Activated naive CD4-positive, alpha-beta T cell (primary cell): ENCODE measurements at places on chromosomes 1 and 21.

GRCh38 chr1:218314316-218314715, 29.2 kb downstream of the RRP15 start:
- no peak for DNase-seq

GRCh38 chr1:214793708-214794107, 190.7 kb downstream of the CENPF start:
- DNase-seq = no peak

- no peak for DNase-seq
These were observed 34.8 kb downstream of the KPNA6 start for GRCh38 chr1:32142446-32143301.

DNA sequence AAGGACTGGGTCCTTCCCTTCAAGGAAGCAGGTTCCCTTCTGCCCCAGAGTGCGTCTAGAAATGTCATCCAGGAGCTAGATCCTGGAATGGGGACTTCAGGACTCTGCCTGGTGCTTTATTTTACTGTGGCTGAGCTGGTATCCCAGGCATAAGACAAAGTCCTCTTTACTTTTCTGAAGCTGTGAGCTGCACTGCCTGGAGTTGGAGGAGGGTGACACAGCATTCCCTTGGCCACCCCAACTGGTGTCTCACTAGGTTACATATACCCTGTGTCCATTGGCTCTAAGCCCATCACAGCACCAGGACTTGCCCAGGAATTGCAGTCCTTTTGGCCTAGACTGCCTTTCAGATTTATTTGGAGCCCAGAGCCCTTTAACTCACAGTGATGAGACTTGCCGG, 41.8 kb upstream of the CD55 start:
- no peak for DNase-seq

DNA sequence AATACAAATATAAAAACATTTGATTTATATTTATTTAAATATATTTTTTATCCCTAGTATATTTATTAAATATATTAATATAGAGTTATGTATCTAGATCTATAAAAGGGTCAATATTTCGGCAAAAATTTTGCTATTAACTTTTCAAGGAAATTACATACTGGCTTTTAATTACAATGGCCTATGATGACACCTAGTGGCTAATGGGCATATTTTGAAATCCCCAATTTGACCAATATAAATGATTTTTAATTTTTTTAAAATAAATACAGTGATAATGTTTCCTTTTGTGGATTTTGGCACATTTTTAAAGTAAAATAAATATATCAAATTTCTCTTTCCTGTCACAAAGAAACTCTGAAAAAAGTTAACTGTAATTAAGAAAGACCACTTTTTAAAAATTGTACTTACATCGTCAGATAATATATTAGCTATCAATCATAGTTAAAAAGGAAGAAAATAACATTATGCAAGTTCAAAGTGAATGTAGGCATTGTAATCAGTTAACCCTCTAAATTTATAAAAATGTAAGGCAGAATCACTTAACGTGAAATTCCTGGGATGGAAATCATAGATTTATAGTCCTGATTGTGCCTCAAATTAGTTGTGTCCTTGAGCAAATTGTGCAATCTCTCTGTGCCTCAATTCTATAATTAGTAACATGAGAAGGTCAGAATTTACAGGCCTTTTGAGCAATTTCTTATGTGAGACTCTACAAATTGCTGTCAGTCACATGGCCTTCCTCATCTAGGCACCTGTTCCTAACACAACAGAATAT, 25.6 kb upstream of the RGS13 start:
- no peak for DNase-seq

DNA sequence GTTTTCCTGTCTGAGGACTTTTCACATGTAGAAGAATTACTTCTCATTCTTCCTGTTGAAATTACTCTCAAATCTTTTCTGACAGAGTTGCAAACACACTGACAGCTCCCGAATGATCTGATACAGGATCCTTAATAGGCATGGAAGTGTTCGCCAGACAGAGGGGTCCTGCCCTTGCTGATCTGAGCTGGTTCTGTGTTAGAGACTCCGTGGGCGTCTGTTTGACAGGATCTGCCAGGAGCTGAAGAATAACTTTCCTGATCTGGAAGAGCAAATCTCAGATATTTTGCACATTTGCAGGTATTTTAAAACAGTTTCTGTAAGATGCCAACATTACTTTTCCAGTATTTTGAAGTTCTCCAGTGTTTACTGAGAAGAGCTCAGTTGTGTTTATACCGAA, 202.3 kb downstream of the DYRK1A start:
- DNase-seq = no peak

GRCh38 chr1:5840551-5841001, 151.6 kb downstream of the NPHP4 start:
- no peak for DNase-seq

- DNase-seq = no peak
These were observed 31.4 kb downstream of the PLPP3 start for GRCh38 chr1:56547977-56548376.

DNA sequence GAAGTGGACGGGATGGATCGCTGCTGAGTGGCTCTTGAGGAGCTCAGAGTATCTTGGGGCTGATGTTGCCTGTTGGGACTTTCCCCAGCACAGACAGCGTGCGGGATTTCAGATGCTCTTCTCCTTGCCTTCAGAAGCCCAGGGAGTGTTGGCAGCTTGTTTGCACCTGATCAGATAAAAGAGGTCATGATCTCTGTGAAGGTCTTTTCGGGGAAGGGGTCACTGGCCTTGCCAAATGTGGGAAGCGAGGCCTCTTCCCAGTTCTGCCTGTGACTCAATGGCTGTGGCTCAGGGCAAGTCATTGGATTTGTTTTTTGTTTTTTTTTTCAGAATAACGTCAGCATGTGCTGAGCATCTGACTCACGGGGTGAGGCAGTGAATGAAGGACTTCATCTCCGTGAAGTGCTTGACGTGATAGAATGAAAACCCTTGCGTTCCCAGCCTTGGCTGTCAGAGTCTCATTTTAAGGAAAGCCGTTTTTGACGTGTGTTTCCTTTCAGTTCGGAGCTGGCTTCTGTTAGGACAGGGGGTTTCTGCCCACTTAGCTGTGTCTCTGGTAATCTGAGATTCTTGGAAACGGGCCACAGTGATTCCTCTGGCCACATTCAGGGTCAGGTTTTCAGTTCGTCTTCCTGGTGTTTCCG, 46.7 kb downstream of the GALNT2 start:
- no peak for DNase-seq

GRCh38 chr1:216830424-216831210, 107.4 kb upstream of the ESRRG start:
- DNase-seq = no peak

GRCh38 chr21:44006017-44006619, 6.0 kb upstream of the TRAPPC10 start:
- DNase-seq = no peak

DNA sequence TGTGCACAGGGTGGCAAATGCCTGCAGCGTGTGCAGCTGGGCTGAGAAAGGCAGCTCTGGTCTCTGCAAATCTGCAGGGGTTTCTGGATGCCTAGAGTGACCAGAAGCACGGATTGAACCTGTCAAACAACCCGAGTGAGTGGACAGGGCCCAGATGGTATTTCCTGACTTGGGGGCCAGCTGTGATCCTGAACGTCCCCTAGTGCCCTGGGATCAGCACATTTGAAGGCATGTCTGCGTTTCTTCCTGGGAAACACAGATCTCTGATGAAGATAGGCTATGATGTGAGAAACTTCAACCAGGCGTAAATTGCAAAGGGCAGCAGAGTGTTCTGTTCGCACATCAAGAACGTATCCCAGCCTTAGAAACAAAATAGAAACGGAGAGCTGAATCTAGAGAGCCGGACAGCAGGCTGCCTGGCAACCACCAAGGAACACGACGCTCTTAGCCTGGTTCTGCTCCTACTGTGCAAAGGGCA, 163.1 kb downstream of the KCNJ6 start:
- DNase-seq = no peak

- no peak for DNase-seq
These were observed 28.0 kb downstream of the ITSN1 start for GRCh38 chr21:33670076-33670978.

DNA sequence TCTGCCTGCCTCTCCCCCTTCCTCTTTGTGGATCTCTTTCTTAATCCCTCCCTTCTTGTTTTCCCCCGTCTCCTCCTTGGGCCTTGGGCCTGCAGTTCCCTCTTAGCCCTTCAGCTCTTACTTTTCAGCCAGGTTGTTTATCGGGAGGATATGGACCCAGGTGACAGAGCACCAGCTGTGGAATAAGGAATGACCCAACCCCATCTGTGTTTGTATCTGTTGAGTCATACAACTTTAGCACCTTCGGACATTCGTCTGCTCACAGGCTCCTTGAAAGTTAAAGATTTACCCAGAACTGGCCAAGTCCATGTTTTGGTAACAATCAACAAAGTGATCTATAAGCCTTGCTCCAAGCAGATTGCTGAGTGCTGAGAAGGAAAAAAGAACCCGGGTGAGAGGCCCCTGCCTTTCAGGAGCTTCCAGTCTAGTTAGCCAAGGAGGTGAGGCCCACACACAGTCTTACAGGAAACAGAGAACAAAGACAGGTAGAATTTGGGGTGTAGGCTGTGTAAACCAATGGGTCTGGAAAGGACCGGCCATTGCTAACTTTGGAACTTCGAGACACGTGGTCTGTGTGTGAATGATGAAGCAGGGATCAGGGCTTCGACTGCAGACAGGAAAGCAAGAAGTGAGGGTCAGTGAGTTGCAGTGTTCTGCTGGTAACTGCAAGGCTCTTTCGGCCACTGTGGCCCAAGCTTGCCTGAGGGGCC, 66.7 kb upstream of the F3 start:
- no peak for DNase-seq

- no peak for DNase-seq
These were observed 23.8 kb downstream of the CRYAA start for GRCh38 chr21:43192501-43193081.

DNA sequence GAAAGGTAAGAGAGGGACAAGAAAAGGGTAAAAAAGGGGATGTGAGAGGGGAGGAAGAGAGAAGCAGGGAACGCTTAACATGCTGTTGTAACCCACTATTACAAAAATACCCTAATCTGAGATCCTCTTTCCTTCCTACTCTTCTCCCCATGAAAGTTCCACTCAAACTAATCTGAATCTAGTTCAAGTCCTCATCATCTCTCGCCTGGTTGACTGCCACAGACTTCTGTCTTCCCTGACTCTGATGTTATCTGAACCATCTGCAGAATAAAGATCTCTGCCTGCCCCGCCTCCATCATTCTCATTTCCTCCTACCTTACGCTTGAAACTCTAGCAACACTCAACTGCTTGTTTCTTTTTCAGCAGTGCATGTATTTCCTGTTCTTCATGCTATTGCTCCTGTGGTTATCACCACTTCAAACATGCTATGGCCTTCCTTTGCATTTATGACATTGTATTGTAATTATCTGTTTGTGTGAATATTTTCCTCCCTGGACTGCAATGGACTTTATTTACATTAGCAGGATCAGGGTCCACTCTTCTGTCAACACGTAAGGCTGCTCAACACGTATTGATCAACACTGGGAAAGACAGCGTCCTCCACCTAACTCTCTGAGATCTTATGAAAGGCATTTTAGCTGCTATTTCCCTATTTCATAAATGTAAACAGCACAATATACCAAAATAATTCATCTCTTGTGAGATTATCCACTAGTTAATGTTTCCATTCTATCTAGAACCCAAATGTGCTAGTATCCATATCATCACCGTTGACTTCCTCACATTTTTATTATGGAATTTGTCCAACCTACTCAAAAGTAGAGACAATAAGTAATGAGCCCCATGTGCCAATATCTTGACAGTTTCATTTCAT, 215.5 kb upstream of the USP25 start:
- no peak for DNase-seq

DNA sequence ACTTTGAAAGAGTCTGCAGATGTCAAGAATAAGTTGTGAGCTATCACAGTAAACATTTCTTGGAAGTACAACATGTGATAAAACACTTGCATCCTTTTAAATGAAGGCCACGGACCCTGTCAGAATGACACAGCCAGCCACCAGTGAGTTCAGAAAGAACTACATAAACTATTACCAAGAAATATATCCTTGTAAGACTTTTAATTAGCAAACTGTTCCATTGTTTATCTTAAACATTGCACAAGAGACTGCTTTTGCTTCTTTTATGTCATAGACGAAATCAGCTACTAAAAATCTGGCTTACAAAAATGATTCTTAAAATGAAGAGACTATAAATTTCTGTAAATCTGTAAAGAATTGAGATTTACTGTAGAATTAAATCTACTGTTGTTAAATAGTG, 17.9 kb downstream of the LRRC7 start:
- DNase-seq = no peak
